ENCODE measurements at places on chromosomes 3 and 15.
A peak's percentile ranks its signal among the peaks of the same experiment; 100 is the strongest.

GRCh38 chr15:101675796-101676582, 23.8 kb upstream of the TM2D3 start:
- no peak for ATAC-seq

DNA sequence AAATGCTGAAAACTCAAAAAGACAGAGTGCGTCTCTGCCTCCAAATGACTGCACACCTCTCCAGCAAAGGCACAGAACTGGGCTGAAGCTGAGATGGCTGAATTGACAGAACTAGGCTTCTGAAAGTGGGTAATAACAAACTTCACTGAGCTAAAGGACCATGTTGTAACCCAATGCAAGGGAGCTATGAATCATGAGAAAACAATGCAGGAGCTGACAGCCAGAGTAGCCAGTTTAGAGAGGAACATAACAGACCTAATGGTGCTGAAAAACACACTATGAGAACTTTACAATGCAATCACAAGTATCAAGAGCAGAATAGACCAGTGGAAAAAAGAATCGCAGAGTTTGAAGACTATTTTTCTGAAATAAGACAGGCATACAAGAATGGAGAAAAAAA, 10.1 kb upstream of the AVEN start:
- no peak for ATAC-seq

GRCh38 chr3:48429317-48429959, 448 bp downstream of the PLXNB1 start:
- ATAC-seq, result peak; percentile 27

GRCh38 chr3:135990903-135991302, 25.4 kb downstream of the PPP2R3A start:
- no peak for ATAC-seq

- no peak for ATAC-seq
These were observed 38.7 kb upstream of the ZFAND6 start for GRCh38 chr15:80020731-80021130.

- peak; percentile 74 for ATAC-seq
These were observed 108.4 kb downstream of the PTPRG start for GRCh38 chr3:61669668-61670299.
